ENCODE measurements at places on chromosomes 1 and 21. TPM values are rescaled to one million over a fixed set of nuclear protein-coding genes. Genes with fewer than 3 reads are reported as not detected.

DNA sequence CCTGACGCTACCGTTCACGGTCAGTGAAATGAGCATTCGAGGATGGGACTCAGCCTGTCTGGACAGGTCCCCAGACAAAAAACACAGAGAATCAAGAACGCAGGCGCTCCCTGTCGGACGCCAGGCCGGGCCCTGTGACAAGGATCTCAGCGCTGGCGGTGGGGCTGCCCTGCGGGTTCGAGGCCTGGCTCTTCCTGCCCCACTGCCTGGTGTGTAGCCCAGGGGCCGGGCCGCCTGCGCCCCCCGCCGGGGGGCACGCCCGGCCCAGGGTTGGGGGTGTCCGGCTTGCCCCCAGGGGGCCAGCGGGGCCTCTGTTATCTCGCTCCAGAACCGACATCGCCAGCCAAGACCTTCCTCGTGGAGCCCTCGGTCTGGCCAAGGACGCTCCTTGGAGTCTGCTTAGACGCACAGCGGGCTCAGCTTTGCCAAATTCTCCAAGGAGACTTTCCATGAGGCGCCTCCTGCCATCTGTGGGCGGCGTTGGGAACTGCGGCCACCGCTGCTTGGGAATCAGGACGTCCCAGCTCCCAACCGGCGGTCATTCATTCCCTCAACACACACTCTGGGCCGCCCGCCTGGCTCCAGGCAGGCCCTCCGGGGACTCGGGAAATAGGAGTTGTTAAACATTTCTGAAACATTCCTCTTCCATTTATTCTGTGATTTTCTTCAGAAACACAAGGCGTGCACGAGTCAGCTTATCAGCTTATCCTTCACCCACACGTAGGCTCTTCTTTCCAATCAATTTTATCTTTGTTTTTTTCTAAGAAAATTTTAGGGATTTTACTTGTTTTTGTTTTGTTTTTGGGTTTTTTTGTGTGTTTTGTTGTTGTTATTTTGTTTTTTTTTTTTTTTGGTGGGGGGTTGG, 11.3 kb upstream of the RIPK4 start:
- no peaks in the 10 kb centered on the region for H3K36me3 ChIP-seq
- peak; percentile 81 for DNase-seq
- H3K27me3 ChIP-seq = no peaks in the 10 kb centered on the region
- H3K4me1 ChIP-seq = 0 out of 2 replicates have a peak, but pooled peaks cover 3% of the 10 kb centered on the region
- no peak overlapping the region for H3K27ac ChIP-seq
- H3K4me3 ChIP-seq = no peak overlapping the region

PLPP3 gene
- 32.2 TPM for polyA plus RNA-seq

DNA sequence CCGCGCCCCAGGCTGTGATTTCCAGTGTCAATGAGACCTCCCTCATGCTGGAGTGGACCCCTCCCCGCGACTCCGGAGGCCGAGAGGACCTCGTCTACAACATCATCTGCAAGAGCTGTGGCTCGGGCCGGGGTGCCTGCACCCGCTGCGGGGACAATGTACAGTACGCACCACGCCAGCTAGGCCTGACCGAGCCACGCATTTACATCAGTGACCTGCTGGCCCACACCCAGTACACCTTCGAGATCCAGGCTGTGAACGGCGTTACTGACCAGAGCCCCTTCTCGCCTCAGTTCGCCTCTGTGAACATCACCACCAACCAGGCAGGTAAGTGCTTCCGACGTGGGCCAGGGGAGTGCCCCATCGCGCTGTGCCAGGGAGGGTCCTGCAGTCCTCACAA, 107.8 kb downstream of the LACTBL1 start:
- DNase-seq = no peak
- H3K36me3 ChIP-seq = peaks cover 30% of the 10 kb centered on the region
- H3K4me1 ChIP-seq = peaks cover 9% of the 10 kb centered on the region
- no peaks in the 10 kb centered on the region for H3K27me3 ChIP-seq
- H3K27ac ChIP-seq = no peak overlapping the region

KLHL20 gene
- polyA plus RNA-seq = 14.0 TPM

STYXL2 gene
- not detected for polyA plus RNA-seq

- H3K27ac ChIP-seq = no peak overlapping the region
- H3K4me3 ChIP-seq = no peak overlapping the region
- DNase-seq = no peak
These were observed 66.0 kb downstream of the PGBD5 start for GRCh38 chr1:230359992-230360668.

DEPDC1 gene
- polyA plus RNA-seq = 3.8 TPM

DNA sequence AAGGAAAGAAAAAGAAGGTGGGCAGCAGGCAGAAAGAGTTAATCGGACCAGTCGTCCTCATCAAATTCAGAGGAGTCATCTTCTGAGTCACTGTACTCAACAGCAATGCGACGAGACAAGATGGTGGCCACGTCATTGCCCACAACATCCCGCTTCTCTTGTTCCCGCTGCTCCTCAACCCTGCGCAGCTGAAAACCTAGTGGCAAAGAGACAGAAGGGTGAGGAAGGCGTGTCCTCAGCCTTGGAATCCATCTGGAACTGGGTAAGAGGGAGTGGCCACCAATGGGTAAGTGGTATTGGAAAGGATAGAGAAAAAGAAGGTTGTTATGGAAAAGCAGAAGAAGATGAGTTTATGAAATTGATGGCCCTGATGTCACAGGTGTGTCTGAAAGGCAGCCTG, 15.7 kb downstream of the GPR3 start:
- H3K4me3 ChIP-seq = no peak overlapping the region
- peaks cover 50% of the 10 kb centered on the region for H3K36me3 ChIP-seq
- H3K27me3 ChIP-seq = no peaks in the 10 kb centered on the region
- DNase-seq = no peak

GRCh38 chr21:29190923-29191331, 60.5 kb downstream of the MAP3K7CL start:
- no peaks in the 10 kb centered on the region for H3K36me3 ChIP-seq
- H3K27ac ChIP-seq = no peak overlapping the region
- peaks cover 17% of the 10 kb centered on the region for H3K4me1 ChIP-seq
- no peaks in the 10 kb centered on the region for H3K27me3 ChIP-seq

GRCh38 chr1:154344977-154345837, 19.9 kb downstream of the ATP8B2 start:
- H3K36me3 ChIP-seq = peaks cover 41% of the 10 kb centered on the region
- H3K4me3 ChIP-seq = no peak overlapping the region
- H3K27me3 ChIP-seq = no peaks in the 10 kb centered on the region

KLF17 gene
- 0.21 TPM for polyA plus RNA-seq

GRCh38 chr1:145777357-145778145, 46.3 kb downstream of the RNF115 start:
- no peak overlapping the region for H3K4me3 ChIP-seq
- H3K4me1 ChIP-seq = no peaks in the 10 kb centered on the region
- no peak for DNase-seq
- no peaks in the 10 kb centered on the region for H3K27me3 ChIP-seq

SPRR5 gene
- not detected for polyA plus RNA-seq

SYNJ1 gene
- polyA plus RNA-seq = 3.3 TPM

SLC22A15 gene
- 0.41 TPM for polyA plus RNA-seq

DNA sequence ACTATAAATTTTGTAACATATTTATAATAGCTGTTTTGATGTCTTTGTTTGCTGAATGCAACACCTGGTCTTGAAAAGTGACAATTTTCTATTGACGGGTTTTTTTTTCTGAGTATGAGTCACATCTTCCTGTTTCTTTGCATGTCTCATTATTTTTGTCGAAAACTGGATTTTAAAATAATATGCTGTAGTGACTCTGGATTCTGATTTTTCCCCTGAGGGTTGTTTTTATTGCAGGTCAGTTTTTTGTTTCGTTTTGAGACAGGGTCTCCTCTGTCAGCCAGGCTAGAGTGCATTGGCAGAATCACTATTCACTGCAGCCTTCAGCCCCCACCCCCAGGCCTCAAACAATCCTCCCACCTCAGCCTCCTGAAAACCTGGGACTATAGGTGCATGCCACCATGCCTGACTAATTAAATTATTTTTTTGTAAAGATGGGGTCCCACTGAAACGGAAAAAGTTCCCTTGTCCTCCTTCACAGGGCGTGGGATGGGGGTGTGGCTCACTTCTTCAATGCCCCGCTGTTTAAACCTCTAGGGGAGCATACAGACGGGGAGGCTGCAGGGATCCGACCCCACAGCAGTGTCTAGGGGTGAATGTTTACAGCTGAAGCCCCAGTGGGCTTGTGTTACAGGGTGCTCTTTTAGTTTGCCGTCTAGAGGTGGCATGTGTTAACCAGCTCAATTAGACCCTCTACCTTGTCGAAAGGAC, 11.3 kb upstream of the PPIE start:
- DNase-seq = no peak
- H3K36me3 ChIP-seq = no peaks in the 10 kb centered on the region
- no peaks in the 10 kb centered on the region for H3K4me1 ChIP-seq
- H3K4me3 ChIP-seq = no peak overlapping the region

FLG2 gene
- polyA plus RNA-seq = not detected

DNA sequence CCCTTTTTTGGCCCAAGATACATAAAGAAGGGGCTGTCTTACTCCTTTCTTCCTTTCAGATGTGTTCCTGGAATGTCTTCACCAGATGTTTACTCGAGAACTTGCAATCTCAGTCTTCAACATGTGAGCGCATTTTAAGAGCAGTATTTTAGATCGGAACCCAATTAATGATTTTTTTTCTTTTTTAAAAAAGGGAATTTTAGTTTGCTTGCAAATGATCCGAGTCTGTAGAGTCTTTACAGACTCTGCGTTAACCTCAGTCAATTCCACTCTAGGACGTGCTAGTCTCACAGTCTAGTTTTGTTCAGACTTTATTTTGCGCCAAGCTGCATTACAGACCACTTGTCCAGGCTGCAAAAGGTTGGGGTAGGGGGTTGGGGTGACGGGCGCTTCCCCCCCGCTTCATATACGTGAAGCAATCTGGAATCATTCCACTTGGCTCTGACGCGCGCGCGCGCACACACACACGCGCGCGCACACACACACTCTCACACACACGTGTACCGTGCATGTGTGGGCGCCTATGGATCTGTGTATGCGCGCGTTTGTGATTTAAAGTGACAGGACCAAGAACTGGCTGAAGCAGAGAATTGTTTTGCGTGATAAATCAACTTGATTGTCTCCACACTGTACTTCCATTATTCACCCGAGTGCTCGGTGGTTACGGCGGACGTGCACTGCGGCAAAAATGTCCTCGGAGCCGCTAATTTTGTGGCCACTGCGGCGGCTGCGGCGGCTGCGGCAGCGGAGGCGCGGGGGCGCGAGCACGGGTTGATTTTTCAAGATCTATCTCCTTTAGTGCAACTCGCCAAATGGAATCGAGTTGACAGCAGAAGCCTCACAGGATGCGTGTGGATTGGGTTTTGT, 25.6 kb upstream of the NFIA start:
- no peaks in the 10 kb centered on the region for H3K36me3 ChIP-seq
- no peaks in the 10 kb centered on the region for H3K27me3 ChIP-seq
- H3K27ac ChIP-seq = peak overlapping the region; percentile 59
- peak overlapping the region; percentile 66 for H3K4me3 ChIP-seq
- peaks cover 4% of the 10 kb centered on the region for H3K4me1 ChIP-seq

SHE gene
- not detected for polyA plus RNA-seq

DNA sequence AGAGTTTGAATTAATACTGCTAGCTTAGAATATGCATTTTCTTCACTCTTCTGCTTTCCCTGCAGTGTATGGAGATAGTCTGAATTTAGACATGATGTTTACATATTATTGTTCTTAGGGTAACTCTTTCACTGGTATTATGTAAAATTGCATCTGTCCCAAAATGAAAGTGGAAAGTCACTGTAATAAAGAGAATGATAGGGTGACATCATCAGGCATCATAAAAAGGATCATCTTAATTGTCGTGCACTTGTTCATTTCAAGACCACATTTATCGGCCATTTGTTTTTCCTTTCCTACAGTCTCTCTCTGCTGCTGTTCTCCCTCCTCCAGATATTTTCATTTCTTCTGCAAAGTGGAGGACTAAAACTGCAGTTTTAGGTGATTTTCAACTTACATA, 61.9 kb upstream of the ZNF281 start:
- no peak overlapping the region for H3K27ac ChIP-seq
- no peak overlapping the region for H3K4me3 ChIP-seq
- no peaks in the 10 kb centered on the region for H3K36me3 ChIP-seq
- H3K4me1 ChIP-seq = peaks cover 15% of the 10 kb centered on the region

DNA sequence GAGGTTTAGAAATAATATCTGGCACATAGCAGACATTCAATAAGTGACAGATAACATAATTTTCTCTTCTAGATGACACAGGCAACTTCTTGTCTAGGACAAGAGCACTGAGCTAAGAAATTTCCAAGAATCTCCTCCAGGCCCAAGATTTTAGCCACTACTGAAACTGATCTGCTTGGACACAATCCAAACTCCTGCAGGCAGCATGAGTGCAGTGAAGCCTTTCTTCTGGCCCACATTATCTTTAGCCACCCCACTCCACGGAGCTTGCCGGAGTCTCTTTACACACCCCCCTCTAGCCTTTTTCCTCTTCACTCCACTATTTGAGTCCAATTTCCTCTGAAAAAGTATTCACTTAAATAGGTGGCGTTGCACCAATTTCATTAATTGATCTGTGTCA, 142.9 kb upstream of the DUSP10 start:
- no peak for DNase-seq
- H3K4me3 ChIP-seq = no peak overlapping the region
- no peak overlapping the region for H3K27ac ChIP-seq
- no peaks in the 10 kb centered on the region for H3K36me3 ChIP-seq
- no peaks in the 10 kb centered on the region for H3K27me3 ChIP-seq

DNA sequence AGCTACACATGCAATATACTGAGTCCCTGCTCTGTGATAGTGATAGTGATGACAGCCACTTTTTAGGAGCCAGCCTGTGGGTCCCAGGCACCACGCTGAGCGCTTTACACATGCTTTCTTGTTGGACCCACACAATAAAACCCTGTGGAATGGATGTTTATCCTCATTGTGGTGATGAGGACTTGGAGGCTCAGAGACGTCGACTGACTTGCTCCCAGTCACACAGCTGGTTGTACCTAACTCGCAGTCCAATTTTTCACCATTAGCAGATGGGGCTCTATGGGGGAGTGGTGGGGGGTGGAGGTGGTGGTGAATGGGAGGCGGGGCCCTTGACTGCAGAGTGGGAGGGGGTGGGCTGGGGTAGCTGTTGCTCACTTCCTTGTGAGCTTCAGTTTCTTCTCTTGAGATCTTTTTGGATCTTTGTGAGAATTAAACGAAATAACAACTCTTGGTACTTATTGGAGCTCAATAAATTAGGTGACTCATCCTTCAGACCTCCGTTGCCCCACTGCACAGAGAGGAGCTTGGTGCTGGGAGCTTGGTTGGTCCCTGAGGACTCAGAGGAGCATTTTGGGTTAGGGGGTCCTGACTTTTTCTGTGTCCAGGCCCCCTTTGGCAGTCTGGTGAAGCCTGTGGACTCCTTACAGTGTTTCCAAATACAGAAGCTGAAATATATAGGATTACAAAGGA, 61.8 kb upstream of the CD1D start:
- no peak for DNase-seq
- peak overlapping the region; percentile 45 for H3K4me3 ChIP-seq
- H3K36me3 ChIP-seq = no peaks in the 10 kb centered on the region
- no peaks in the 10 kb centered on the region for H3K27me3 ChIP-seq
- peaks cover 41% of the 10 kb centered on the region for H3K4me1 ChIP-seq

PPIAL4G gene
- not detected for polyA plus RNA-seq

Measured in SK-N-SH (cell line).